ENCODE measurements at places on chromosomes 16 and 17. TPM values are rescaled to one million over a fixed set of nuclear protein-coding genes. Genes with fewer than 3 reads are reported as not detected.

Gene NCOR1
- total RNA-seq, result 60.8 TPM

Gene KCNJ2
- total RNA-seq, result under 0.01 TPM

Gene ATF7IP2
- total RNA-seq, result 7.9 TPM

Gene SLC35G6
- total RNA-seq, result not detected

All from nasal cavity respiratory epithelium epithelial cell of viscerocranial mucosa (primary cell).